ENCODE measurements at places on chromosomes 12 and 14.

DNA sequence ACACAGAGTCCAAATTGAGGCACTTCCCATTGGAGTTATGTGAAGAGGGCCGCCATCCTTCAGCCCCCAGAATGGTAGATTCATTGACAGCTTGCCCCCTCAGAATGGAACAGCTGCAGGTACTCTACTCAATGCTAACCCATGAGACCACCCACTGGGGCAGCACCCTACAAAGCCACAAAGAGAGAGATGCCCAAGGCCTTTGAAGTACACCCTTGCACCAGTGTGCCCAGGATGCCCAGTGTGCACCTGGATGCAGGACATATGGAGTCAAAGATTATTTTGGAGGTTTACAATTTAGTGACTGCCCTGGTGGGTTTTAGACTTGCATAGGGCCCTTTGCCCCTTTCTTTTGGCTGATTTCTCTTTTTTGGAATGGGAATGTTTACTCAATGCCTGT, 933.9 kb downstream of the SLC16A7 start:
- no peak overlapping the region for H3K27ac ChIP-seq
- H3K4me3 ChIP-seq, result no peak overlapping the region
- peaks cover under 1% of the 10 kb centered on the region for H3K4me1 ChIP-seq
- DNase-seq, result no peak
- no peaks in the 10 kb centered on the region for H3K27me3 ChIP-seq
- H3K36me3 ChIP-seq, result no peaks in the 10 kb centered on the region

GRCh38 chr12:70895956-70896355, 24.6 kb downstream of the PTPRR start:
- DNase-seq, result no peak
- H3K4me3 ChIP-seq, result no peak overlapping the region
- no peaks in the 10 kb centered on the region for H3K4me1 ChIP-seq
- H3K27ac ChIP-seq, result no peak overlapping the region
- no peaks in the 10 kb centered on the region for H3K27me3 ChIP-seq
- H3K36me3 ChIP-seq, result no peaks in the 10 kb centered on the region

- no peaks in the 10 kb centered on the region for H3K4me1 ChIP-seq
- no peak for DNase-seq
- no peaks in the 10 kb centered on the region for H3K27me3 ChIP-seq
- H3K4me3 ChIP-seq, result no peak overlapping the region
- H3K27ac ChIP-seq, result no peak overlapping the region
- no peaks in the 10 kb centered on the region for H3K36me3 ChIP-seq
Measured at GRCh38 chr14:31492759-31493498, 5.1 kb upstream of the GPR33 start.

- no peak overlapping the region for H3K4me3 ChIP-seq
- DNase-seq, result no peak
- H3K27ac ChIP-seq, result no peak overlapping the region
- H3K4me1 ChIP-seq, result no peaks in the 10 kb centered on the region
- H3K36me3 ChIP-seq, result no peaks in the 10 kb centered on the region
- no peaks in the 10 kb centered on the region for H3K27me3 ChIP-seq
Measured at GRCh38 chr14:95442016-95442632, 74.3 kb downstream of the SYNE3 start.

GRCh38 chr12:88921434-88921833, 341.2 kb upstream of the KITLG start:
- H3K36me3 ChIP-seq, result no peaks in the 10 kb centered on the region
- no peaks in the 10 kb centered on the region for H3K27me3 ChIP-seq
- peaks cover 31% of the 10 kb centered on the region for H3K4me1 ChIP-seq
- no peak overlapping the region for H3K27ac ChIP-seq

- 0 out of 2 replicates have a peak, but pooled peaks cover 8% of the 10 kb centered on the region for H3K36me3 ChIP-seq
- H3K4me1 ChIP-seq, result no peaks in the 10 kb centered on the region
Measured at GRCh38 chr12:123223241-123223668, 9.7 kb downstream of the MPHOSPH9 start.

GRCh38 chr12:119311878-119312277, 22.7 kb upstream of the CCDC60 start:
- DNase-seq, result no peak
- H3K27ac ChIP-seq, result no peak overlapping the region
- no peaks in the 10 kb centered on the region for H3K4me1 ChIP-seq
- no peaks in the 10 kb centered on the region for H3K36me3 ChIP-seq
- H3K27me3 ChIP-seq, result no peaks in the 10 kb centered on the region

GRCh38 chr12:119225454-119225853, 46.7 kb downstream of the HSPB8 start:
- H3K27ac ChIP-seq, result no peak overlapping the region
- H3K27me3 ChIP-seq, result no peaks in the 10 kb centered on the region
- no peak for DNase-seq
- no peak overlapping the region for H3K4me3 ChIP-seq

DNA sequence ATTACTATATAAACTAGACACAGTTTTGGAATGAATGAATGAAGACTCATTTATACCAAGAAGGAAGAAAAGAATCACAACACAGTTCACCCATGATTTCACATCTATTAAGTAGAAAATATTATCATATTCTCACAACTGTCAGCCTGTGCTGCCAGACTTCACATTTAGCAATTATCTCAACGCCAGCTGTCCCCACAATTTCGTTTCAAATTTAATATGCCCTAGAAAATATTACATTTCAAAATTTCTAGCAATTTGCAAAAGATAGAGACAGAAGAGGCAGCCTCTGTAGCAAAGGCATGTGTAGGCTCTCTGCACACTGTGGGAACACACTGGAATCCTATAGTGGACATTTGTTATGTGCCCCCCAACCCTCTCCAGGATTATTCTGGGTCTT, 83.6 kb downstream of the ANKS1B start:
- no peak overlapping the region for H3K4me3 ChIP-seq
- H3K27ac ChIP-seq, result no peak overlapping the region
- no peaks in the 10 kb centered on the region for H3K27me3 ChIP-seq
- no peaks in the 10 kb centered on the region for H3K36me3 ChIP-seq
- no peaks in the 10 kb centered on the region for H3K4me1 ChIP-seq

DNA sequence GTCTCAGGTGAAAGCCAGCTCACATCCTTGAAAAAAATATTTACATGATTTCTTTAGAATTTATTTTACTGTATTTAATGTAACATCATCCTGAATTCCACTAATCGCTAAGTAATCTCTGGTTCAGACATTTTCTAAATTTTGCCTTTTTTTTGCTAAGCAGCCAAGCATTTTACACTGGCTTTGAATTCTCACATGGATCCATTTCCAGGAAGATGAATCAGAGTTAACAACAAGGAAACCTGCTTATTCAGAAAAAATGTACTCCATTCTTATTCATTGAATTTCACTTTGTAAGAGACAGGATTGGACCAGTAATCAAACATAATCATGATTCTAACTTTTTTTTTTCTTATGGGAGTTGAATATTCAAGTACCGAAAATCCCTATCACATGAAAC, 1785.1 kb upstream of the FLRT2 start:
- no peaks in the 10 kb centered on the region for H3K4me1 ChIP-seq
- H3K4me3 ChIP-seq, result no peak overlapping the region
- DNase-seq, result no peak
- no peak overlapping the region for H3K27ac ChIP-seq

- no peak overlapping the region for H3K27ac ChIP-seq
- H3K4me1 ChIP-seq, result no peaks in the 10 kb centered on the region
- no peak for DNase-seq
- no peaks in the 10 kb centered on the region for H3K27me3 ChIP-seq
- peaks cover 43% of the 10 kb centered on the region for H3K36me3 ChIP-seq
- no peak overlapping the region for H3K4me3 ChIP-seq
Measured at GRCh38 chr12:64147875-64148274, 74.2 kb downstream of the KICS2 start.

DNA sequence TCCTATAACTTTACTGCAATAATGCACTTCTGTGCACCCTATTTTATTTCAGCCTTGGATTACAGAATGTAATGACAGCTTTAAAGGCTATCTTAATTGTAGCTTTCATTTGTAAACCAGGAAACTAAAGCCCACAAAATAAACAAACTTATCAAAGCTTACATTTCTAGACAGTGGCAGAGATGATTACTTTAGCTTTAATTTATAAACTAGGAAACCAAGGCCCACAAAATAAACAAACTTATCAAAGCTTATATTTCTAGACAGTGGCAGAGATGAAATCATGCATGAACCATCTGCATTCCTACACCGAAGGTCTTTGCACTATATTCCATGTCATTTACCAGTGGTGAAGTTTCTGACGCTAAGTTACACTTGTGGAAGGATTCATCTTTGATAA, 74.4 kb downstream of the PRKD1 start:
- no peak overlapping the region for H3K27ac ChIP-seq
- H3K27me3 ChIP-seq, result no peaks in the 10 kb centered on the region
- H3K36me3 ChIP-seq, result no peaks in the 10 kb centered on the region
- DNase-seq, result no peak

- no peaks in the 10 kb centered on the region for H3K36me3 ChIP-seq
- H3K27ac ChIP-seq, result no peak overlapping the region
- DNase-seq, result peak; percentile 35
Measured at GRCh38 chr14:71235875-71236274, 328.6 kb downstream of the PCNX1 start.

DNA sequence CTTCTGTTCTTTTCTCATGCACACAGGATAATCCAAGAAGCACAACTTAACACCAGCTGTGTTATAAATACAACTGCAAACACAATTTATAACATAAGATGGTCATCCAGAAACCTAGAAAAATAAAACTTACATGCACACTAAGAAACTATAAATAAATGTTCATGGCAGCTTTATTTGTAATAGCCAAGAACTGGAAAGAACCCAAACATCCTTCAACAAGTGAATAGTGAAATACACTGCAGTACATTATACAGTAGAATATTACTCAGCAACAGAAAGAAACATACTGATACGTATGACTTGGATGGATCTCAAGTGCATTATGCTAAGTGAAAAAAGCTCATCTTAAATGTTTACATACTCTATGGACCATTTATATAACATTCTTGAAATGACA, 132.7 kb downstream of the SPTSSA start:
- no peaks in the 10 kb centered on the region for H3K4me1 ChIP-seq
- H3K36me3 ChIP-seq, result no peaks in the 10 kb centered on the region
- no peak overlapping the region for H3K27ac ChIP-seq
- no peak overlapping the region for H3K4me3 ChIP-seq
- DNase-seq, result no peak

- no peak for DNase-seq
- no peak overlapping the region for H3K4me3 ChIP-seq
- H3K27ac ChIP-seq, result no peak overlapping the region
- H3K27me3 ChIP-seq, result no peaks in the 10 kb centered on the region
- no peaks in the 10 kb centered on the region for H3K36me3 ChIP-seq
Measured at GRCh38 chr12:61521258-61521657, 738.9 kb upstream of the USP15 start.

DNA sequence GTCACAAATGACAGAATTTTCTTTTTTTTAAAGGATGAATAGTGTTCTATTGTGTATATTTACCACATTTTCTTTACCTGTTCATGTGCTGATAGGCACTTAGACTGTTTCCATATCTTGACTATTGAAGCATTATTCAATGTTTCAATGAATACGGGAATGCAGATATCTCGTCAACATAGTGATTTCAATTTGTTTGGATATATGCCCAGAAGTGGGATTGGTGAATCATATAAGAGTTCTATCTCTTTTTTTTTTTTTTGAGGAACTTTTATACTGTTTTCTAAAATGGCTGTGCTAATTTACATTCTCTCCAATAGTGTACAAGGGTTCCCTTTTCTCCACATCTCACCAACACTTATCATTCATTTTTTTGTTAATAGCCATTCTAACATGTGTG, 97.9 kb upstream of the FAR2 start:
- peak; percentile 21 for DNase-seq
- H3K4me1 ChIP-seq, result no peaks in the 10 kb centered on the region
- H3K4me3 ChIP-seq, result no peak overlapping the region
- no peaks in the 10 kb centered on the region for H3K27me3 ChIP-seq
- no peaks in the 10 kb centered on the region for H3K36me3 ChIP-seq
- no peak overlapping the region for H3K27ac ChIP-seq

- H3K27ac ChIP-seq, result no peak overlapping the region
- no peak overlapping the region for H3K4me3 ChIP-seq
- peaks cover 21% of the 10 kb centered on the region for H3K4me1 ChIP-seq
- no peak for DNase-seq
- H3K36me3 ChIP-seq, result no peaks in the 10 kb centered on the region
Measured at GRCh38 chr12:52235822-52236361, 2.8 kb downstream of the KRT7 start.

GRCh38 chr12:71795901-71796300, 41.2 kb downstream of the RAB21 start:
- no peak for DNase-seq
- no peak overlapping the region for H3K27ac ChIP-seq
- H3K4me3 ChIP-seq, result no peak overlapping the region
- H3K27me3 ChIP-seq, result no peaks in the 10 kb centered on the region

DNA sequence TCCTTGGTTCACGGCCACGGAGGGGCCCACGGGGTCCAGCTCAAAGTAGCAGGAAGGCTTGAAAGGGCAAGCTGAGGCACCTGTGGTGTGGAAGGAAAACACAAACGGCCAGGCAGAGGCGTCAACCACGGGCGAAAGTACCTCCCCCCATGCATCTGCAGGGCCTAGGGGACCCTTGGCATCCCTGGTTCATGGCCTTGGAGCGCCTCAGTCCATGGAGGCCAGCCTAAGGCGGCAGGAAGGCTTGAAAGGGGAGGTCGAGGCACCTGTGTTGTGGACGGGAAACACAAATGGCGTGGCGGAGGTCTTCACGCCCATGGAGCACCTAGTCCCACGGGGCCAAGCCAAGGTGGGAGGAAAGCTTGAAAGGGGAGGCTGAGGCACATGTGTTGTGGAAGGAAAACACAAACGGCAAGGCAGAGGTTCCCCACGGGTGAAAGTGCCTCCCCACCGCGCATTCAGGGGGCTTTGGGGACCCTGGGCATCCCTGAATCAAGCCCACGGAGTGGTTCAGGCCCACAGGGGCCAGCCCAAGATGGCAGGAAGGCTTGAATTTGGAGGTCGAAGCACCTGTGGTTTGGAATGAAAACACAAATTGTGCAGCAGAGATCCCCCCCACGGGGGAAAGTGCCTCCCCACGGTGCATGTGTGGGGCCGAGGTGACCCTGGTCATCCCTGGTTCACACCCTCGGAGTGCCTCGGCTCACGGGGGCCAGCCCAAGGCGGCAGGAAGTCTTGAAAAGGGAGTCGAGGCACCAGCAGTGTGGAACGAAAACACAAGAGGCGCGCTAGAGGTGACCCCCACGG, 380.8 kb downstream of the ALG10 start:
- no peak overlapping the region for H3K27ac ChIP-seq
- no peaks in the 10 kb centered on the region for H3K36me3 ChIP-seq
- H3K4me3 ChIP-seq, result no peak overlapping the region
- H3K4me1 ChIP-seq, result no peaks in the 10 kb centered on the region

- H3K27me3 ChIP-seq, result no peaks in the 10 kb centered on the region
- no peak overlapping the region for H3K27ac ChIP-seq
- no peaks in the 10 kb centered on the region for H3K4me1 ChIP-seq
Measured at GRCh38 chr12:14460212-14460841, 94.8 kb downstream of the ATF7IP start.

GRCh38 chr14:61203081-61203753, 77.9 kb downstream of the TMEM30B start:
- no peak overlapping the region for H3K4me3 ChIP-seq
- H3K36me3 ChIP-seq, result no peaks in the 10 kb centered on the region
- no peak overlapping the region for H3K27ac ChIP-seq
- DNase-seq, result no peak
- no peaks in the 10 kb centered on the region for H3K4me1 ChIP-seq

GRCh38 chr12:22821985-22822384, 197.0 kb downstream of the ETNK1 start:
- H3K36me3 ChIP-seq, result no peaks in the 10 kb centered on the region
- H3K27me3 ChIP-seq, result no peaks in the 10 kb centered on the region
- H3K4me3 ChIP-seq, result no peak overlapping the region
- no peak overlapping the region for H3K27ac ChIP-seq

- H3K27ac ChIP-seq, result no peak overlapping the region
- no peaks in the 10 kb centered on the region for H3K36me3 ChIP-seq
- no peak overlapping the region for H3K4me3 ChIP-seq
- DNase-seq, result peak; percentile 80
- H3K4me1 ChIP-seq, result no peaks in the 10 kb centered on the region
- no peaks in the 10 kb centered on the region for H3K27me3 ChIP-seq
Measured at GRCh38 chr12:103877934-103878510, 37.0 kb upstream of the NT5DC3 start.
